ENCODE measurements at places on chromosomes 1 and 21.

DNA sequence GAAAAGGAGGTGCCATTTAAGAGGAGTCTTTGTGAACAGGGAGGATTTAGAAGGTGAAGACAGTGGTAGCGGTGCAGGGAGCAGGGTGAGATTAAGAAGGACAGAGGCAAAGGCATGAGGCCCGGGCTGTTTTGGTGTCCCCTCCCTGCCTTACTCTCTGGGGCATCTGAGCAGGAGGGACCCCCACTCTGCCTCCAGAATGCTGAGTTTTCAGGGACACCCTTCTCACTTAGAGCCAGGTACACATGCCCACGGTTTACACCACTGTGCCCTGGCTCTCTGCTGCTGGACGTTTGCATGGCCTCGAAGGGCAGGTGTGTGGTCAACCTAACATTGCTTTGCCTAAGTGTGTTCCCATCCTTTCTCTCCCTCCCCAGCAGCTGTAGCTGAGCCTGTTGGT is 20.5 kb upstream of the PARP1 start:
- no peak for DNase-seq

DNA sequence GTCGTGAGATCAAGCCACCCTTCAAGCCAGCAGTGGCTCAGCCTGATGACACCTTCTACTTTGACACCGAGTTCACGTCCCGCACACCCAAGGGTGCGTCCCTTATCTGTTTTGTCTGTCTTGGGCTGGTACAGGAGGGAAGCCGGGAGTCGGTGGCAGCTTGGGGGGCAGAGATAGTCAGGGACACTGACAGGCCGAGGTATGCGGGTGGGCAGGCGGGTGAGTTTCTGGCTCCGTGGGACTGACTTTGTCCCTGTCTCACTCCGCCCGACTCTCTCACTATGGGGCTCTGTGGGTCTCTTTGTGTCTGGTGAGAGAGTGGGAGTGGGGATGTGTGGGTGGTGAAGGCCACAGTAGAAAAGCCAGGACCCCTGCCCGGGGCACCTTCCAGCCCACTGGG is 27.4 kb downstream of the RPS6KA1 start:
- no peak for DNase-seq

DNA sequence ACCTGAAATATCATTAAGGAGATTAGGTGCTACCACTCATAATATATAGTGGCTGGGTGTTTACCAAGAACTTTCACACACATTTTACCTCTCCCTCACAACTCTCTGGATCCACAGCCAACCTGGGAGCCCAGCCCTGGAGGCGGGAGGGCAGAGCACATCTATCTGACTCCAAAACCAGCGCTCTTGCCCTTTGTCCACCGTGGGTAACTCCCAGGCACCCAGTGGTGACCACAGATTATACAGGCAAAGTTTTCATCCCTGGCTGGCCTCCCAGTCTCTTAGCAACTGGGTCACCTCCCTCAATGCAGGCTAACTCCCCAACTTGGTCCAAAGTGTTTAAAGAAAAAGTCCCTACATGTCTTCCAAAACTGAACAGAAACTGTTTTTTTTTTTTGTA is 2.4 kb downstream of the PAQR7 start:
- DNase-seq: no peak

GRCh38 chr1:72526926-72527325 is 244.6 kb upstream of the NEGR1 start:
- no peak for DNase-seq

- no peak for DNase-seq
These were observed 12.8 kb upstream of the FOXO6 start for GRCh38 chr1:41348394-41348793.

GRCh38 chr1:37914719-37915475 is 32.0 kb downstream of the INPP5B start:
- DNase-seq: no peak

DNA sequence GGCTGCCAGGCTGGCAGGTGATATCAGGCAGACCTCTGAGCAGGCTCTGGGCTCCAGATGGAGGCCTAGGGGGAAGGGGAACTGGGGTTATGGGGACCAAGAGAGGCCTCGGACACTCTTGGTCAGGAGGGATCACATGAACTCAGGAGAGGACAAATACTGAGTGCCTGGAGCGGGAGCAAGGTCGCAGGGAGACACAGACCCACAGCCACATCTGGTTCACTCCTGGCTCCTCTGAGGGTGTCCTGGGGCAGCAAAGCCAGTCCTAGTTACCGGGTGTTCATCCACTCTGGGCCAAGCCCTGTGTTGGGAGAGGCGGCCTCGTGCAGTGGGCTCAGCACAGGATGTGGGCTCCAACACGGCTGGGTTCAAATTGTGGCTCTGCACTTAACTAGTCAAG is 239.0 kb downstream of the PTPRU start:
- DNase-seq: no peak

GRCh38 chr1:222750651-222751050 is 13.6 kb downstream of the FAM177B start:
- DNase-seq: no peak

DNA sequence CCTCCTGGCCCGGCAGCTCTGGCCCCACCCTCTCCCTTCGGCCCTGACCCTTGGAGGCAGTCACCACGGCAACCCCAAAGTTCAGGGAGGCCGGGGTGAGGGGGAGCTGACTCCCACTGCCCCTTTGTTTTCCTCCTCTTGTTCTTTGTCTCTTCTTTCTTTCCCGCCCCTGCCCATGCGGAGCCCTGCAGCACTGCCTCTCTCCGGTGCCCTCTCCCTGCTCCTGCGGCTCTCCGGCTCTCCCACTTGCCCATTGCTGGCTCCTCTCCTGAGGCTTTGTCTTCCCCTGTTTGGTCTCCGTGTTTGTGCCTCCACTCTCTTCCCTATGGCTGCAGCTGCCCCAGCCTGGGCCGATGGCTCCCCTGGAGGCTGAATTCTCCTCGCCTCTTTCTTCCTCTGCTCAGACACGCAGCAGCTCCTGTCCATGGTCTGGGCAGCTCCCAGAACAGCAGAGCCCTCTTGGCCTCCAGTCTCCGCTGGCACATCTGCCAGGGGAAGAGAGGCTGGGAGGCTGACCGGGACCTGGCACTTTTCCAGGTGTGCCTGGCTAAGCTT is 5.8 kb downstream of the CELSR2 start:
- no peak for DNase-seq

DNA sequence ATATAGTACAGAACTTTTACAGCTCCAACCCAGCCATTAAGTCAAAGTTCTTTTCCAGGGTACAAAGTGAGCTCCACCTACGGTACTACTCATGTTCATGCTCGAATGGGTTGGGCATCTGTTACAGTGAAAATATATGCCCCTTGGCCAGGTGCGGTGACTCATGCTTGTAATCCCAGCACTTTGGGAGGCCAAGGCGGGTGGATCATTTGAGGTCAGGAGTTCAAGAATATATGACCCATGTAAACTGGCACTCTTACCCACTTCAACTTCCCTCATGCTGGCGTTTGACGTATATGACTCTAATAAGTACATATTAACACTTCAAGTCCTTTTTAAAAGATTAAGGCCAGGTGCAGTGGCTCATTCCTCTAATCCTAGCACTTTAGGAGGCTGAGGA is 71.3 kb upstream of the PKN2 start:
- DNase-seq: no peak

DNA sequence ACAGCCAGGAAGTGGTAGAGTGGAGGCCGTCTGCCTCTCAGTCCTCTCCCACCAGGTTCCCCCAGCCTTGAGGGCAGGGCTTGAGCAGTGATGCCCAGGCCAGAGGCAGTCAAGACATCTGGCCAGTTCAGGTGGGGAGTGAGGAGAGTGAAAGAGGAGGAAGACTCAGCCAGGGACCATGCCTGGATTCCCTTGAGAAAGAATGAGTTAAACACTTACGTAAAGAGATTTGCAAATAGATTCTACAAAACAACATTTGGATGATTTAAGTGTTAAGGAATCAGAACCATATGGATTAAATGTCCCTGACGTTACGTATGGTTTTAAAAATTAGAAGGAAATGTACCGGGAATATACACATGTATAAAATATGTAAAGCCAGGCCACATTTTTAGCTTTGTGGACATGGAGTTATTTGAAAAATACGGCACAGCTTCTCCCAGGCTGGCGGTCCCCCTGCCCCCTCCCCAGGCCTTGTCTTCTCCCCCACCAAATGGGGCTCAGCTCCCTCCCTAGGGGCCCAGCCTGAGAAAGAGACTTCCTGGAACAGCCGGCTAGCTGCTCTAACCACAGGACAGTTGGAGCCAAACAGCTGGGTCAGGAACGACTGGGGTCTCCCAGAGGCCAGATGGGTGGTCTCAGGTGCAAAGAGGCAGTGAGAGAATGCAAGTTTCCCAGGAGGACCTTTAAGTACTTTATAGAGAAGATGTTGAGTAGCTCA is 188.3 kb upstream of the EDN2 start:
- DNase-seq: no peak

DNA sequence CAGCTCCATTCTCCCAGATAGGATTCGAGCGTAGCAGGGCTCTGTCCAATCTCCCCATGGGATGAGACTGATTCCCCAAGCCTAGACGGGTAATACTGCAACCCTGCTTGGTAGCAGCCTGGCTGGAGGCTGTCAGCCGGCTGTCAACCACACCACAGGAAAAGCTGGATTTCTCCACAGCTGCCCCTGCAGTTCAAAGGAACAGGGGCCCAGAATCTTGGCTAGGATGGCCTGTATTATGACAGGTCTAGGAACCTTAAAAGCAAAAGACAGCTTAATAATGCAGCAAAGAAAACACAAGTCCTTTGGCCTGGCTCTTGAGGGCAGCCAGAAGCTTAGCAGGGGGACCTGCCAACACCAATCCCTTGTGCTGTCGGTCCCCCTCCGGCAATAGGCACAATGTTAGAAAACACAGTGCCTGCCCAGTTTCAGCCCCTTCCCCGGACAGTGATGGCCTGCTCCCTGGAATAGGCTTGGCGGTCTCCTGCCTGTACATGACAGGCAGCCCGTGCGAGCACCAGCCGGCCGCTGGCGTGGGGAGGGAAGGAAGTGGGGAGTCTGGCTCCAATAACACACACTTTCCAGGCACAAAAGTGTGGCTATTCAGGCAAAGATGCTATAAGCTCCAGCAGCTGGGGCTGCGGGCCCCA is 90.5 kb downstream of the TRABD2B start:
- no peak for DNase-seq

DNA sequence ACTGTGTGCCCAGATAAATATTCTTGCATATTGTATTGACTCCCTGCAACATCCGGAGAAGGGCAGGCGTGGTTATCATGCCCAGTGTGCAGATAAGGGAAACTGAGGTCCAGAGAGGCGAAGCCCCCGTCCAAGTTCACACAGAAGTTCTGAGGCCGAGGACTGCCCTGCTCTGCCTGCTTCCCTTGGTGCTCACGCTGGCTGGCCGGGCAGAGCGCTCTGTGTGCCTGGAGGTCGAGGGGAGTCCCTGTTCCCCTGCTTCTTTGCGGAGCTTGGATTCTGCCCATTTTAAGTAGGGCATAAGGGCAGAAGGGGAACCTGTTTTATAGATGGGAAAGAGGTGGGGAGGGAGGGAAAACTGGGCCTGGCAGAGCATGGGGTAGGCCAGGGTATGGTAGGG is 92.8 kb upstream of the ACTL8 start:
- DNase-seq: no peak

DNA sequence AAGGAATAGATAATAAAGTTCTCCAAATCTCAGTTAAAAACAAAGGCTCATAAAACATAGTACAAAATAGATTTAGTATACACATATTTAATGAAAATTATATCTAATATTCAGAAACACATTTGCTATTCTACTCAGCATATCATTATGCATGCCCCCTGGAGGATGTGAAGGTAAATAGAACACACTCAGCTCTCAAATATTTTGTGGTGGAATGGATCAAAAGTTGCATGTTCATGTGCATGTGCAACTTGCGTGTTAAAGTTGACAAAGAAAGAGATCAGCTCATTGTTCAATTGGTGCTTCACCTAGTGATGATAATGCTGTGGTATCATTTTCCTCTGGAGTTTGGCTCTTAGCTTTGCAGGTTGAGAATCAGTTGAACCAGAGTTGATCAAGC is 4.9 kb upstream of the ZNF644 start:
- no peak for DNase-seq

GRCh38 chr1:32242341-32242851 is 4.6 kb upstream of the FAM167B start:
- DNase-seq: no peak

DNA sequence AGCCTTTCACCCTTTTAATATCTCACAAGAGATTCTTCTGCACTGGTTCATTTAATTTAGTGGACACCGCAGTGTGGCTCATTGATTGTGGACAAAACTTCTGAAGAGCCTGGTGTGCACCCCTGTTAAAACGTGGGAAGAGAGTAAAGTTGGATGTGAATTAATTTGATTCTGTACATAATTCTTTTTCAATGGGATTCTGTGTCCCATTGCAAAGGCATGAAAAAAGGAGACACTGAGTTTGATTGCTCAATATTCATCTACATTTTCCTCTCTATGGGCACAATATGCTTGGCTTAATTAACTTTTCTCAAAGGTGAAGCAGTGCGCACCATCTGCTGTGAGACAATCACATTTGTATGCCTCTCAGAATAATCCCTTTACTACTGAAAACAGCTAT is 95.1 kb downstream of the BARHL2 start:
- no peak for DNase-seq

DNA sequence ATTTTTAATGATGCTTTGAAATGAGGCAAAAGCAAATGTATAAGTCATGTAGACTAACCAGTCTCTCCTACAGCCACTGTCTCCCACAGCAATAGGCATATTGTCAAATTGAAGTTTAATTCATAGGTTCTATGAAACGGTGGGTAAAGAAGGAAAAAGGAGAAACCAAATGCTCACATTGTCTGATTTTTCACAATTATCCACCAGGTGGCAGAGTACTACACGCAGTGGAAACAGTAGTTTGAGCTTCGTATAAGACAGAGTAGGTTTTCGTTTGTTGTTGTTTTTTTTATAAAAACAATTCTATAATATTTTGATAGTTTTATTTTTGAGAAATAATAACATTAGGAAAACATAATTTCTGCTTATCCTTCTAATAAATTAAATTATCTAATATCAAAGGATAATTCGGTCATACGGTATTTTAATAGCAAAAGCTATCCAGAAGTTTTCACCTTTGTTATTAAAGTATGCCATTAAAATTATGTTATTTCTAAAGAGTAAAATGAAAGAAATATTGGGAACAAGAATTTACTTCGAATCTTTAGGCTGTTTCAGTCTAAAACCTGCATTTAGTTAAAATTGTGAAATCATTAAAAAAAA is 39.1 kb downstream of the TYW3 start:
- DNase-seq: no peak

DNA sequence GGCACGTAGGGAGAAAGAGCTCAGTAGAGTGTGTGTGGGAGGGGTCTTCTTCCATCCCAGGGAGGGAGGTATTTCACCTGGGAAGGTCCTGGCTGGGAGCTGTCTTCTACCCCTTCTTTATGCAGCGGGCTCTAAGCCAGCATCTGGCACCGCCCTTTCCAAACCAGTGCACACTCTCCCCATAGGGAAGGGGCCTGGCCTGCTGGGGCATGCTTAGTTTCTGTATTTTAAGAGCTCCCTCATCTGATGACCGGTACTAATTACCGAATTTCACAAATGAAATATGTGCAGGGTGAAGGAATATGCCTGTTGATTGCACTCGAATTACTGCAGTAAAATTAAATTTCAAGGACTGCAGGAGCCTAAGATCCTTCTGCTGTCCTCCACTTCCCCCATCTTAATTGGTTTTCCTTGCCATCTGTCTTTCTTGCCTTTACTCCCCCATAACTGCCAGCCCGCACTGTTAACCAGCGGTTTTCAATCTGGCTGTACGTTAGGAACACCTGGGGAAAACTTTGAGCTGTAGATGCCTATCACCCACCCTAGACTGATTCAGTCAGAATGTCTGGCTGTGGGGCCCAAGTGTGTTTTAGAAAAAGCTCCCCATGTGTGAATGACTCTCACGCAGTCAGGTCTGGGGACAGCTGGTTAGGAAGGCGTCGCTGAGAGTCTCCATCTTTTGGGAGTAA is 20.1 kb downstream of the GALNT2 start:
- no peak for DNase-seq

GRCh38 chr1:47175227-47175934 is 14.5 kb downstream of the PDZK1IP1 start:
- no peak for DNase-seq

Data from stimulated activated CD8-positive, alpha-beta memory T cell treated with anti-CD3 and anti-CD28 coated beads, Interleukin-4, amount 100 ng/mL, for 1 hour (primary cell).